ENCODE measurements at places on chromosomes 12 and 14.

GRCh38 chr12:123393747-123394146 lies 9.8 kb downstream of the KMT5A start:
- no peak for DNase-seq

DNA sequence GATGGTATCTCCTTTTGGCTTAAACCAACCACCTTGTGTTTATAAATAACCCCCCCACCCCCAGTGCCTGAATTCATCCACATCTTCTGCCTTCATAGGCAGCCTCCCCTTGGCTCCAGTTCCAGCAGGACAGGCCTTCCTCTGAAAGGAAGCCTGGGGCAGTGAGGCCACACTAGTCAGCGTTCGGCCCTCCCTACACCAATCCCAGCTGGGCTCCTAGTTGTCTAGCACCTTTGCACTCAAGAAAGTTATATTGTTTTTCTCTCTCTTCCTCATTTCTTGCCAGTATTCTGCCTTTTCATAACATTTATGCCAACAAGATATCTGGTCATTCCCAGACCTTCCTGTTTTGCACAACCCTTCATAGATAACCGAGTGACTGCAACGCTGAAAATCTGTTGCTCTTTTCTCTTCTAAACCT lies 73.1 kb upstream of the ACTN1 start:
- DNase-seq = peak; percentile 79

- DNase-seq = no peak
Measured at GRCh38 chr12:19489168-19489567, 49.9 kb downstream of the AEBP2 start.

GRCh38 chr14:69581316-69581935 lies 6.8 kb upstream of the CCDC177 start:
- no peak for DNase-seq

DNA sequence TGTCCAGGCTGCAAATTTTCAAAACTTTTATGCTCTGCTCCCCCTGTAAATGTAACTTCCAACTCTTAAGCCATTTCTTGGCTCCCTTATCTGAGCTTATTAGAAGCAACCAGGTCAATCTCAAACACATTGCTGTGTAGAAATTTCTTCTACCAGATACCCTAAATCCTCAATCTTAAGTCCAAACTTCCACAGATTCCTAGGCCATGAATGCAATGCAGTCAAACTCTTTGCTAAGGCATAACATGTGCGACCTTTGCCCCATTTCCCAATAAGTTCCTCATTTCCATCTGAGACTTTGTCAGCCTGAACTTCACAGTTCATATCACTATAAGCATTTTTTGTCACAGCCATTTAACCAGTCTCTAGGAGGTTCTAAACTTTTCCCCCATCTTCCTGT lies 64.5 kb downstream of the TMTC3 start:
- DNase-seq = peak; percentile 37

DNA sequence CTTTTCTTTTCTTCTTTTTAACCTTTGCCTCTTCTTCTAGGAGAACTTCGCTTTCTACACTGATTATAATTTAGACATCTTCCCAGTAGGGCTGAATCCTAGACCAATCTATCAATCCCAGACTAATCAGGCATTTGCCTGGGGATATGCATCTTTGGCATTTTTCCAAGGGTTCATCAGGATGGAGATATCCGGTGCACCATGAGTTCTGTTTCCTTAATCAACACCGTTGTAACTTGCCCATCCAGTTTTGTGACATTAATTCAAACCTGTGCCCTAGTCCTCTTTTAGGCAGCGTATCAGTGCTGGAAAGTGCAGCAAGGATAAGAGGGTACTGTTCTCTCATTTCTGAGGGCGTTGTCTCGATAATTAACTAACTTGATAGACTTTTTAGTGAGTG lies 617 bp upstream of the MGP start:
- DNase-seq = no peak

- no peak for DNase-seq
Measured at GRCh38 chr14:54026671-54027070, 70.0 kb upstream of the BMP4 start.

- no peak for DNase-seq
Measured at GRCh38 chr12:25830456-25830855, 128.0 kb upstream of the RASSF8 start.

Data from fibroblast of pulmonary artery (primary cell).